Hematopoietic multipotent progenitor cell treated with erythropoietin and hydrocortisone succinate and interleukin-3 and kit ligand, for 8 days (in vitro differentiated cells): ENCODE measurements at places on chromosomes 7 and 10.

DNA sequence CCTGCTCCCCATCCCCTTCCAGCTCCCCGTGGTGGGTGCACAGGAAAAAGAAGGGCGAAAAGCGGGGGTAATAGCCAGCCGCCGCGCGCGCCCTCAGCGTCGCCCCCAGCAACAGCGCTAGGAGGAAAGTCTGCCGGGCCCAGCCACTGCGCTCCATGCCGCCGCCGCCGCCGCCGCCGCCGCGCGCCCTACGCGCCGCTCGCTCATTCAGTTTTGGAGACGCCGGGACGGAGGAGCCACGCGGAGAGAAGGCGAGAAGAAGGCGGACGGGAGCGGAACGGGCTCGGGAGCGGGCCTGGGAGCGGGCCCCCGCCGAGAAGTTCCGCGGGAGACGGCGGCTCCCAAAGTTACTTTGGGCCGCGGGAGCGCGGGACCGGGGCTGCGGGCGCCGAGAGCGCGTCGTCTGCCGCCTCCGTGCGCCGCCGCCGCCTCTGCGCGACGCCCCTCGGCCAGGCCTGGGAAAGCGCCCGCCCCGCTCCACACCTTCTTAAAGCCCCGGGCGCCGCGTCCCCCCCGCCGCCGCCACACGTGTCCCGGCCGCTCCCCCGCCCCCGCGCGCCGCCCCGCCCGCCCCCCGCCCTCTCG, at the start of gene RELN:
Gene RELN (minus strand): TSS at position 459 of the 585 bp plus-strand sequence. CDS start 302 bp downstream, at position 157.
- DNase-seq: no peak

DNA sequence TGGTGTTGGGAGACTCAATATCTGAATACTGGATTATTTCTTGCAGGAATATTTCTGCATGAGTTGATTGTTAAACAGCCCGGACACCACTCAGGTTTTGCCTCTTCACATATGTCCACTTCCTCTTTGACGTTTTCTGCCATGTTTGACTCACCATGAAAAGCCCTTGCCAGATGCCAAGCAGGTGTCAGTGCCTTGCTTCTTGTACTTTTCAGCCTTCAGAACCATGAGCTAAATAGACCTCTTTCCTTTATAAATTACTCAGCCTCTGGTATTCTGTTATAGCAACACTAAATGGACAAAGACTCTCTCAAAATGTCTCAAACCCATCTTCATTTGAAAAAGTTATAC, 24.7 kb upstream of the MACC1 start:
- no peak for DNase-seq

DNA sequence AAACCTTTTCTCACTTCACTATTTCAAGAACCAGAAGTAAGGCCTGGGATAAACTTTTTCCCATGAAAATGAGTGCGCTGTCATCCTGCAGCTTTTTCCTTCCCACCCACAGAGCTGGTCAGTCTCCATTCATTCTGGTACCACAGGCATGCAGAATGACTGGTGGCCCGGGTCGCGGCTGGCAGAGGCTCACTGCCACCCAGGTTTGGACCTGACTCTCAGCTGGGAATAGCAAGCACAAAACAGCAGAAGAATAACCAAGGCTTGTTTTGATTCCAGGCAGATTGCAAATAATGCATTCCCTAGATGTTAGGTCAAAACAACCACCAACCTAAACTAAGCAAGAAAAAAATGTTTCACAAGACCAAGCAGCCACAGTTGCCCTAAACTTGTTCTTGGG, 190.5 kb upstream of the NRP1 start:
- DNase-seq: no peak

- no peak for DNase-seq
Observed at GRCh38 chr7:21149809-21150208, 278.1 kb upstream of the SP4 start.

- no peak for DNase-seq
Observed at GRCh38 chr10:97916586-97916985, 66.9 kb downstream of the GOLGA7B start.

GRCh38 chr7:132472463-132473120, 103.7 kb downstream of the PLXNA4 start:
- no peak for DNase-seq

DNA sequence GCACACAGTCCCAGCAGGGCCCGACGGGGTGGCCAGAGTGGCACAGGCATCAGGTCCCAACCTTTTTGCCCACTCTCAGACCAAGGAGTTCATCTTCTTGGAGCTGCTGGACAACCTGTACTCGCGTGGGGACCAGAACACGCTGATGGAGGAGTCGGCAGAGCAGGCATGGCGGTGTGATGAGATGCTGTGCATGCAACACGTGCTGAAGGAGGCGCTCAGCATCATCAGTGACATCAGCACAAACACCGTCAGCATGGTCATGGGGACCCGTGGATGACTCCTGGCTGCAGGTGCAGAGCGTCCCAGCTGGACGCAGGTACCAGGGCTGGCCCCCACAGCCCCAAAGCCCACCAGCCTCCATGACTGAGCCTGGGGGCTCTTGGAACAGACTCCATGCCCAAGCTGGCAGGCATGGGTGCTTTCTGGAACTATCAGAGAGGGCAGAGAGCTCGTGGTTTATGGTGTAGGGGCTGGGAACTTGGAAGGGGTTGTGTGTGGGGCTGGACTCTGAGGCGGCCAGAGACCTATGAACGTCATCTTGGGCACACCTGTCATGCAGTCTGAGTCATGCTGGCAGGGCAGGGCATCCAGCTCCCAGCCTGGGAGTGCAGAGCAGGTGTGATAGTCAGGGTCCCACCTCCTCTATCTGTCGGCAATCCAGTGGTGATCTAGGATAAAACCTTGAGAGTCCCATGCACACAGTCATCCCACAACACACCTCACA, 8.2 kb upstream of the MTPAP start:
- no peak for DNase-seq

DNA sequence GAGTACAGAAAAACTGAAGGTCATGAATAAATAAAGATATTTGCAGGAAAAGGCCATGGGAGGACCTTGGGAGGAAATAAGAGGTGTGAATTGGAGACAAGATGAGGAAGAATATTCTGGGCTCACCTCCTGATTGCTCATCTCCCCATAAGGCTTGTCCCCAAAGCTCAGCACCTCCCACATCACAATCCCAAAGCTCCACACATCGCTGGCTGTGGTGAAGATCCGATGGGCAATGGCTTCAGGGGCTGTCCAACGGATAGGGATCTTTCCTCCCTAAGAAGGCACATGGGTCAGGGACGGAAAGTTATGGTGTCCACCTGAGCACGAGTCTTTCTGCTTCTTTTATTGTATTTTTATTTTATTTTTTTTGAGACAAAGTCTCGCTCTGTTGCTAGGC, 12.9 kb downstream of the ZYX start:
- no peak for DNase-seq
